MM.1S (cell line): ENCODE measurements at places on chromosomes 1 and 21.
A peak's percentile ranks its signal among the peaks of the same experiment; 100 is the strongest.

- peak; percentile 45 for DNase-seq
- no peaks in the 10 kb centered on the region for H3K36me3 ChIP-seq
- H3K27ac ChIP-seq: peak overlapping the region; percentile 14; the same call in 1 of the 2 replicates
- H3K4me3 ChIP-seq: no peak overlapping the region; the same call in 1 of the 2 replicates
These were observed 1.9 kb upstream of the SAMSN1 start for GRCh38 chr21:14547834-14548513.

DNA sequence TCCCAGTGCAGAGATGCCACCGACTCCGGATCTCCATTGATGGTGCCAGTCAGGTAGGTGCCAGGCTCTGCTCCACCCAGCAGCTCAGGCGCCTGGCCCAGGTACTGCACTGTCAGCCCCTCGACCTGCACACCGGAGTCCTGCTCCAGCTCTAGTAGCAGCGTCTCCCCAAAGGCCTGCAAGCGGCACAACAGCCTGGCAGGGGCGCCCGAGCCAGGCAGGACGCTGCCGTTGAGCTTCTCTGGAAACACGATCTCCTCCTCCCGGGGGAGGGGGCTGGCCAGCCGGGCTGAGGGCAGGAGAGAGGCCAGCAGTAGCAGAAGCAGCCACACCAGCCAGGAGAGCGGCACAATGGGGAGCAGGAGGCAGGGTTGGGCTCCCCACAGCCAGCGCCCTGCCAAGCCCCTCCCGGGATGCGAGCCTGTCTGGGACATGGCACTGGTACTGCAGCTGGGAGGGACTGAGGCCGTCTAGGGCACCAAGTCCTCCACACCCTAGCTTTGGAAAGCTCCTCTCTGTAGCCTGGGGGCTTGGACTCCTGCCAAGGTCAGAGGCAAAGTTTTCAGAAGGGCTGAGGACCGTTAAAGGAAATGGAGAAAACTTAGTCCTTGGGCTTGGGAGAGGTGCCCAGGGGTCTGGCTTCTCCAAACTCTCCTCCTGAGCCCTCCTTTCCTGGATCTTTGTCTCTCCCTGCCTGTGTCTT, 509 bp downstream of the ADAMTS4 start:
- no peaks in the 10 kb centered on the region for H3K27me3 ChIP-seq
- H3K4me3 ChIP-seq: no peak overlapping the region
- H3K36me3 ChIP-seq: no peaks in the 10 kb centered on the region
- peaks cover 19% of the 10 kb centered on the region for H3K4me1 ChIP-seq
- no peak overlapping the region for H3K27ac ChIP-seq

DNA sequence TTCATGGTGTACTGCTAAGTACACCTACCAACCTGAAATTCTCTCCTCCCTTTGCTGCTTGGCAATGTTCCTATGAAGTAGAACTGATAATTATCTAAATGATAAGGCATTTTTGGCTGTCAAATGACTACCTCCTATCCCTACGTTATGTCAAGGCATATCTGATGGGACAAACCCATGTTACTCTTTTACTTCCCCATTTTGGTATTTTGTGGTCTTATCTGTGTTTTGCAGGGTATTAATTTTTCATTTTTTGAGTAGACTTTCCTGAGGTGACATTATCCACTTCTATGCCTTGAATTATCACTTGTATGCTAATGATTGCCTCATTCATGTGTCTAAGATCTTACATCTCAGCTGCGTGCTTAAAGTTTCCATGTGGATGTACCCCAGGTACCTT, 499.6 kb upstream of the B3GALT2 start:
- H3K36me3 ChIP-seq: no peaks in the 10 kb centered on the region
- no peak overlapping the region for H3K4me3 ChIP-seq
- DNase-seq: no peak
- no peaks in the 10 kb centered on the region for H3K4me1 ChIP-seq

GRCh38 chr21:34736116-34736874, 67.5 kb downstream of the CLIC6 start:
- H3K4me1 ChIP-seq: no peaks in the 10 kb centered on the region
- H3K27me3 ChIP-seq: no peaks in the 10 kb centered on the region
- H3K36me3 ChIP-seq: no peaks in the 10 kb centered on the region
- H3K27ac ChIP-seq: no peak overlapping the region
- DNase-seq: no peak

DNA sequence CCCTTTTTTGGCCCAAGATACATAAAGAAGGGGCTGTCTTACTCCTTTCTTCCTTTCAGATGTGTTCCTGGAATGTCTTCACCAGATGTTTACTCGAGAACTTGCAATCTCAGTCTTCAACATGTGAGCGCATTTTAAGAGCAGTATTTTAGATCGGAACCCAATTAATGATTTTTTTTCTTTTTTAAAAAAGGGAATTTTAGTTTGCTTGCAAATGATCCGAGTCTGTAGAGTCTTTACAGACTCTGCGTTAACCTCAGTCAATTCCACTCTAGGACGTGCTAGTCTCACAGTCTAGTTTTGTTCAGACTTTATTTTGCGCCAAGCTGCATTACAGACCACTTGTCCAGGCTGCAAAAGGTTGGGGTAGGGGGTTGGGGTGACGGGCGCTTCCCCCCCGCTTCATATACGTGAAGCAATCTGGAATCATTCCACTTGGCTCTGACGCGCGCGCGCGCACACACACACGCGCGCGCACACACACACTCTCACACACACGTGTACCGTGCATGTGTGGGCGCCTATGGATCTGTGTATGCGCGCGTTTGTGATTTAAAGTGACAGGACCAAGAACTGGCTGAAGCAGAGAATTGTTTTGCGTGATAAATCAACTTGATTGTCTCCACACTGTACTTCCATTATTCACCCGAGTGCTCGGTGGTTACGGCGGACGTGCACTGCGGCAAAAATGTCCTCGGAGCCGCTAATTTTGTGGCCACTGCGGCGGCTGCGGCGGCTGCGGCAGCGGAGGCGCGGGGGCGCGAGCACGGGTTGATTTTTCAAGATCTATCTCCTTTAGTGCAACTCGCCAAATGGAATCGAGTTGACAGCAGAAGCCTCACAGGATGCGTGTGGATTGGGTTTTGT, 25.6 kb upstream of the NFIA start:
- H3K4me3 ChIP-seq: peak overlapping the region; percentile 75
- DNase-seq: peak; percentile 31
- H3K36me3 ChIP-seq: no peaks in the 10 kb centered on the region
- H3K27ac ChIP-seq: no peak overlapping the region
- peaks cover 18% of the 10 kb centered on the region for H3K4me1 ChIP-seq

GRCh38 chr1:2376261-2376741, 15.1 kb downstream of the MORN1 start:
- no peak overlapping the region for H3K4me3 ChIP-seq
- no peaks in the 10 kb centered on the region for H3K36me3 ChIP-seq
- H3K27ac ChIP-seq: no peak overlapping the region
- DNase-seq: no peak
- H3K4me1 ChIP-seq: no peaks in the 10 kb centered on the region
- H3K27me3 ChIP-seq: peaks cover 100% of the 10 kb centered on the region

- 0 out of 2 replicates have a peak, but pooled peaks cover 4% of the 10 kb centered on the region for H3K4me1 ChIP-seq
- no peak overlapping the region for H3K4me3 ChIP-seq
- no peak overlapping the region for H3K27ac ChIP-seq
- no peak for DNase-seq
- H3K27me3 ChIP-seq: no peaks in the 10 kb centered on the region
- H3K36me3 ChIP-seq: no peaks in the 10 kb centered on the region
These were observed 16.2 kb upstream of the MEF2D start for GRCh38 chr1:156516821-156517220.

DNA sequence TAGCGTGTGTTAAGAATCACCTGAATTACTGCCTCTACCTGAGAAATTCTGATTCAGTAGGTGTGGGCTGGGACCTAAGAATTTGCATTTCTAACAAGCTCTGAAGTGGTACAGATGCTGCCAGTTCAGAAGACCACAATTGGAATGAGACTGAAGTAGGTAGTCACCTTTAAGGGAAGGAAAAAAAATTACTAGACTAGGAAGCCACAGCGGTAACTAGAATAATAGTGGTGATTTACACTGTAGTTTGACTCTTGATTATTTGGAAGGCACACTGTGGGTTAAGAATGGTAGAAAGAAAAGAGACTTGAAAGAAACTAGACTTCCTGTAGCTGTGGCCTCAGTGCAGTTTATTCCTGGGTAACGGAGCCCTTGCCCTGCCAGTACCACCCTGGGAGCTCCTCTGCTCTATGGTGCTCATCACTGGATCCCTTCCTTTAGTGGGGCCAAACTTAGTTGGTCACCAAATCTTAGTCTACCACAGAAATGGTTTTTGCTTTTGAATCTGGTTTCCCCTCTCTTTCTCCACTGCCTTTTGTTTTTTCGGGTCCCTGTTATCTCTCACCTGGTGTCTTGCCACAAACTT, 43.6 kb downstream of the ARID1A start:
- H3K27me3 ChIP-seq: no peaks in the 10 kb centered on the region
- DNase-seq: peak; percentile 66
- peak overlapping the region; percentile 95; the same call in 1 of the 2 replicates for H3K27ac ChIP-seq
- no peak overlapping the region for H3K4me3 ChIP-seq
- peaks cover 5% of the 10 kb centered on the region; the same call in 1 of the 2 replicates for H3K36me3 ChIP-seq
- H3K4me1 ChIP-seq: peaks cover 85% of the 10 kb centered on the region
